ENCODE measurements at places on chromosomes 5 and 9.

GRCh38 chr5:71943874-71944273 is 163.4 kb upstream of the MAP1B start:
- DNase-seq = no peak

DNA sequence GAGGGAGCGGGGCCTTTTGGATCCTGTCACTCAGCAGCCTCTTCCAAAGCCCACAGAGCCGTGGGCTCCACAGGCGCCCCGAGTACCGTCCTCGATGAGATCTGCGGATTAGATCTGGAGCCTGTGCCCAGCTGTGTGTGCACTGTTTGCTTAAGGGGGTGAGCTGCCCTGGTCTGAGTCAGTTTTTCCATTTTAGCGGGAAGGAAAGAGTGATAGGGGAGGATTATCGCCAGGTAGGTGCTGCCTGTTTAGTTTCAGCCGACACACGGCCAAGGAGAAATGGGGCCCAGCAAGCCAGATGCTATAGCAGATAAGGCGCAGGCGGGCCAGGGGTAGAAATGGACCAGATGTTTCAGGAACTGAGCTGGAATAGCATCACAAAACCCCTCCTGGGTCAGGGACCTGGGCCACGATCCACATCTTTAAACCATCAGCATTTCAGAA is 18.1 kb downstream of the COL5A1 start:
- no peak for DNase-seq

DNA sequence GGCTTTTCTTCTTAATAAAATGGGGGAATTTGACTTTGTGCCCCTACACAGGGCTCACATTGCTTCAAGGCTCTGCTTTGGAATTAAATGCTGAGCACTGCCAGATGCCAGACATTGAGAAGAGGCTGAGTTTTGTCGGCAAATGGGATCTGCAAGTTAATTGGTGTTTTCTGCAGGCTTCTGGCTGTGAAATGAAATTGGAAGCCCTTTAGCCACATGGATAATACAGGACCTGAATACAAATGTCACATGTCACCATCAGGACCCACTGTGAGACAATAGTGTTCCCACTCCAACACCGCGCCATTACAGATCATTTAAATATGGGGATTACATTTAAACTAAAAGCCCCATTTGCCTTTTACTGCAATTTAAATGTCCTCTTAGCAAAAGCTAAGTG is 164.4 kb downstream of the ZSWIM6 start:
- DNase-seq = no peak

- no peak for DNase-seq
Measured at GRCh38 chr9:19809422-19810269, 20.8 kb upstream of the SLC24A2 start.

GRCh38 chr9:5708414-5708813 is 79.5 kb downstream of the RIC1 start:
- DNase-seq = no peak

- DNase-seq = no peak
Measured at GRCh38 chr5:153824909-153825308, 213.8 kb downstream of the FAM114A2 start.

DNA sequence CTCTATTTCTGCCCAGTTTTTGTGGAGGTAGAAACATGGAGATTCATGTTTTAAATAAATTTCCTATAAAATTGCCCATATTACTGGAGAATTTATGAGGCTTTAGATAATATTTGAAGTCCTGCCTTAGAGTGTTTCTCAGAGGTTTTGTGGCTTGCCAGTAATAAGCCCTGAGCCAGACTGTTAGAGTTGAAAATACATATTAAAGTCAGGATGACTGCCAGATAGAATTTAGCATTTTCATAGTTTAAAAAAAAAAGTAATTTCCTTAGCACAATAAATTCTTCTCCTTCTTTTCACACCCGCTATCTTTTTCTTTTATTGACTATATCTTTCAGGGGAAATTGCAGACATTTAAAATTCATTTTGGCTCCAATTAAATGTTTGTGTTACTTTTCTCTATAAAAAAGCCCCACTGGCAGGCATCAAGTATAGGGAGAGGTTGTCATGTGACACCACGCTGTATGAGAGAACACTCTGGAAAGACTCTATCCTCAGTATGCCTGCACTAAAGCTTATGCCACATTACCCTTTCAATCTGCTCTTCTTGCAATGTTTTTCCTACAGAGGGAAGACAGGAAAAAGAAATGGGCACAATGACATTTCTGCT is 135.2 kb downstream of the MPDZ start:
- DNase-seq = no peak

DNA sequence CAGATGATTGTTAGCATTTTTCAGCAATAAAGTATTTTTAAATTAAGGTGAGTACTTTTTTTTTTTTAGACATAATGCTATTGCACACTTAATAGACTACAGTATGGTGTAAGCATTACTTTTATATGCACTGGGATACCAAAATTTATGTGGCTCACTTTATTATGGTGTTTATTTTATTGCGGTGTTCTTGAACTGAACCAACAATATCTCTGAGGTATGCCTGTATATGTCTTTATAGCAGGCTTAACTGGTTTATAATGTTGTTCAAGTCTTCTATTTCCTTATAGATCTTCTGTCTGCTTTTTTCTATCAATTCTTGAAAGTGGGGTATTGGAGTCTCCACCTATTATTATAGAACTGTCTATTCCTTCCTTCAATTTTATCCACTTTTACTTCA is 18.0 kb downstream of the ZBTB43 start:
- DNase-seq = no peak

GRCh38 chr5:113343343-113343742 is 91.4 kb downstream of the TSSK1B start:
- no peak for DNase-seq

DNA sequence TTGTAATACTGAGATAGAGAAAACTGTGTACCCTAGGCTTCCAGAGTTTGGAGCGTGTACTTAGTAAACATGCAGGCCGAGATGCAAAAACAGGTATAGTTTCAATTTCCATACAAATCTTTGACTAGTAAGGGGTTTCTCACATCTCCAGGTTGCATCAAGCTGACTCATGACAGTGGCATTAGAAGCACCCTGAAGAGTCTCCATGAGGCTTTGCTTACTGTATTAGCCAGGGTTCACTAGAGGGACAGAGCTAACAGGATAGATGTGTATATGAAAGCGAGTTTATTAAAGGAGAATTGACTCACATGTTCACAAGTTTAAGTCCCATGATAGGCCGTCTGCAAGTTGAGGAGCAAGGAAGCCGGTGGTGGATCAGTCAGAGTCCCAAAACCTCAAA is 275.3 kb upstream of the CDH6 start:
- no peak for DNase-seq

GRCh38 chr5:111453295-111453694 is 59.0 kb downstream of the STARD4 start:
- DNase-seq = no peak

DNA sequence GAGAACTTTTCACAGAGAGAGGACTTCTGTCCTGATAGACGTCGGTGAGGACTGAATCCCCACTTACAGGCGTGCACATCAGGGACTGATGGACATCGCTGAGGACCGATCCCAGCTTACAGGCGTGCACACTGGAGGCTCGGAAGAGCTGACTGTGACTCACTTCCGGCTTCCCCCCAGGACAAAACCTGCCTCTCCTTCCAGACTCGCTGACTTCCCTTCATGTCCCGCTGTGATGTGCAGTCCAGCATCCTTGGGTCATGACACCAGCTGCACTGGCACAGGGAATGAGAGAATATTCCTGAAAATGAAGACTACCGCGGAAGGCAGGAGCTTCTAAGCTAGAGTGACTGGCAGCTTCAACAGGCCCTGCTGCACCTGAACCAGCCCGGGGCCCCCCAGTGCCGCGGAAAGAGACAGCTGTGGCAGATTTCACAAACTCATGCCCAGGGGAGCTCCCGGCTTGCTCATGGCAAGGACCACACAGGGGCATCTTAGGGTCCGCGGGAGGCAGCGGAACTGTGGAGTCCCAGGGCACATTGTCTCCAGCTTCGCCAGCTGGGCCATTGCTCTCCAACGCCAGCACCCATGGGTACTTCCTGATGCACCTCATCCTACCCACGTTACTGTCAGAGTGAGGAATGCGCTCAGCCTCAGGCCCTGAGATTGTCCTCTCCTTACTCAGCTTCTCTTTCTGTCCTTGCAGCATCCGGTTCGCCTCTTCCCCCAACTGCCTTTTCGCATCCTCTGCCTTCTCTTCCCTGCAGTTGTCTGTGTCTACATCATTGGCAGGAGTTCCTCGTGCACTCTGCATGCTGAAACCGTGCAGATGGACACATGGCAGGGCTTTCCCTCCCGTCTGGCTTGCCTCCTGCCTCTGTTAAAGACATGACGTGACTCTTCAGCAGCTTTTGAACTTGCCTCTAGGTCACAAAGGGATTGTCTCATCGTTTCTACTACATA is 29.5 kb downstream of the SURF6 start:
- DNase-seq = no peak

GRCh38 chr5:135954899-135955298 is at the start of gene LECT2:
Gene LECT2, minus strand, starts transcription at chr5:135954983. Its CDS starts 150 bp downstream, at chr5:135954833.
- DNase-seq = no peak

DNA sequence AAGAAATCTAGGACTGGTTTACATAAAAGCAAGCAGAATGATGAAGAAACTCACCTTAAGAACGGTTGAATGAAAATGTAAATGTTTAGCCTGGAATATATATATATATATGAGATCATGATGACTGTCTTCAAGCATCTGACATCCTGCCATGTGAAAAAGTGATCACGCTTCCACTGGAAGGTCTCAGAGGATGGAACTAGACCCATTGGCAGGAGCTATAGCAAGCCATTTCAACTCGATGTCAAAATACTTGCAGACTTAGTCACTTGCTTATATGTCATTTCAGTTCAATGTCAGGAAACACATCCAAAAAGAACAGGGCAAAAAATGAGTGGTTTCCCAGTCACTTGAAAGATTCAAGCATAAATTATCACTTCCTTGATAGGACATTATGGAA is 22.2 kb upstream of the TMEM161B start:
- no peak for DNase-seq

GRCh38 chr9:2479056-2479565 is 142.5 kb upstream of the VLDLR start:
- DNase-seq = no peak

GRCh38 chr5:164256351-164256750 is 750.9 kb downstream of the MAT2B start:
- DNase-seq = no peak

- no peak for DNase-seq
Measured at GRCh38 chr9:136153381-136154065, 34.8 kb upstream of the TMEM250 start.

DNA sequence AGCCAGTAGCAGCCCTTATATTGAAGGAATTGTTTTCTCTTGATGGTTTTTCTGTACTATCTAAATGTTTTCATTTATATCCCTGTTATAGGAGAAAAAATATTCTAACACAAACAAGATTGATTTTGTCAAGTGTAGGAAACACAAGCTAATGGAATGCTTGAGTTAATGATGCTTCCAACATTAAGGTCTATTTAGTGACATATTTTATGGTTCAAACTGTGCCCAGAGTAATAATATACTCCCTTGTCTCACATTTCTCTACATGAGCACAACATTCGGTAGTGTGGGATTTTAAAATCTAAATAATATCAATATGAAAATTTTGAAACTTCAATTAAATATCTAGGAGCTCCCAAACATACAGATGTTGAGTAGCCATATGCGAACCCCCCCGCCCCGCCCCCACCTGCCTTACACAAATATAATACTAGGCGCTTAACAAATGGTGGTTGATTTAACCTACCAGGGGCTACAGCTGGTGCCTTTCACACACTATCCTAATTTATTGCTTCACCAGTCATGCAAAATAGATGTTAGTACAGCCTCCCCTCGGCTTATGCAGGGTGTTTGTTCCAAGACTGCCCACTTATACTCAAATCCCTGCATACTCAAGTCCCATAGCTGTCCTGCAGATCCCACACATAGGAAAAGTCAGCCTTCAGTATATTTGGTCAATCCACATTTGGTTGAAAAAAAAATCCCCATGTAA is 124.1 kb upstream of the ACO1 start:
- no peak for DNase-seq

GRCh38 chr5:30069441-30070263 is 1123.8 kb upstream of the CDH6 start:
- no peak for DNase-seq

DNA sequence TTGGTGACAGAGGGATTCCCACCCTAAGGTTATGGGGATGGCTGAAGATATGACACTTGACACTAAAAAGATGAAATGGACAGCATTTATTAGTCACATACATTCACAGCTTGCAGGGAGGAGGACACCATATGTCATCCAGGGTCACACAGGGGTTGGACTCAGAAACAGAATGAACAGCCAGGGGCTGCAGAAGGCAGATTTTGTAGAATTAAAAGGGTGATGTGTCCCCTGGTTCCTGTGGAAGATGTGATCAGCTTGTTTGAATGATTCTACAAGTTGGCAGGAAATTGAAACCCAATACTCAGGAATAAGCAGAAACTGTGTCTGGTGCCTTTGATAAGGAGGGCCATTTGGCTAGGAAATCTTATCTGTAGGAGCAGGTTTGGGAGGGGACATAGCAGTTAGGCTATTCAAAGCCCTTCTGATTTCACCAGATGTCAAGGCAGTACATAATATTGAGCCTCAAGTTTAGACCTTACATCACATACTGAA is 102.3 kb upstream of the GRIN3A start:
- DNase-seq = no peak

DNA sequence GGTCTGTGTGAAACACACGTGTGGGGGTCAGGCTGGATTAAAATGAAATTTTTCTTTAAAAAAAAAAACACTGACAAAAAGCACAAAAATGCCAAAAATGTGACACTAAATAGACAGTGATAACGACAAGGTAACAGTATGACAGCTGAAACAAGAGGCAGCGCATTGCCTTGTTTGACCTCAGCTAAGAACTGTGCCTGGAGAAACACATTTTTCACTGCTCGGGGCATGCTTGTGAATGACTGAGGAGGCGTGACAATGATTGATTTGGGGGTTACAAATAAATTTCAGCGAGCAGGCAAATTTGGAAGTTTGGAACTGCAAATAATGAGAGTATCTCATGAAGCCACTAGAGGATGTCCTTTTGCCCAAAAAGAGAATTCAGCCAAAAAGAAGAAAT is 44.2 kb upstream of the SPATA31C2 start:
- DNase-seq = no peak

GRCh38 chr9:128921881-128922763 is 1.3 kb downstream of the PHYHD1 start:
- no peak for DNase-seq

DNA sequence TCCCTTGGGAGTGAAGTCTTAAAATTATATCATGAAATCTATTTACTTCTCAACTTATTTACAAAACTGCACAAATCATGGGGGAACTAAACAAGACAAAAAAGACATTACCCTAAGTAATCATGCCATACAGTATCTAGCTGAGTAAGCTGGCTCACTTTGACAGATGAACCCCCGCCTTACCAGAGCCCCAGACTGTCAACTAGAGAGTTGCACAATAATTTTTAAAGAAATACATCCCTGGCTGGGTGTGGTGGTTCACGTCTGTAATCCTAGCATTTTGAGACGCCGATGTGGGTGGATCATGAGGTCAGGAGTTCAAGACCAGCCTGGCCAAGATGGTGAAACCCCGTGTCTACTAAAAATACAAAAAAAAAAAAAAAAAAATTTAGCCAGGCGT is 62.3 kb downstream of the LPAR1 start:
- no peak for DNase-seq
